ENCODE measurements at places on chromosomes 12 and 14.
A peak's percentile ranks its signal among the peaks of the same experiment; 100 is the strongest.

DNA sequence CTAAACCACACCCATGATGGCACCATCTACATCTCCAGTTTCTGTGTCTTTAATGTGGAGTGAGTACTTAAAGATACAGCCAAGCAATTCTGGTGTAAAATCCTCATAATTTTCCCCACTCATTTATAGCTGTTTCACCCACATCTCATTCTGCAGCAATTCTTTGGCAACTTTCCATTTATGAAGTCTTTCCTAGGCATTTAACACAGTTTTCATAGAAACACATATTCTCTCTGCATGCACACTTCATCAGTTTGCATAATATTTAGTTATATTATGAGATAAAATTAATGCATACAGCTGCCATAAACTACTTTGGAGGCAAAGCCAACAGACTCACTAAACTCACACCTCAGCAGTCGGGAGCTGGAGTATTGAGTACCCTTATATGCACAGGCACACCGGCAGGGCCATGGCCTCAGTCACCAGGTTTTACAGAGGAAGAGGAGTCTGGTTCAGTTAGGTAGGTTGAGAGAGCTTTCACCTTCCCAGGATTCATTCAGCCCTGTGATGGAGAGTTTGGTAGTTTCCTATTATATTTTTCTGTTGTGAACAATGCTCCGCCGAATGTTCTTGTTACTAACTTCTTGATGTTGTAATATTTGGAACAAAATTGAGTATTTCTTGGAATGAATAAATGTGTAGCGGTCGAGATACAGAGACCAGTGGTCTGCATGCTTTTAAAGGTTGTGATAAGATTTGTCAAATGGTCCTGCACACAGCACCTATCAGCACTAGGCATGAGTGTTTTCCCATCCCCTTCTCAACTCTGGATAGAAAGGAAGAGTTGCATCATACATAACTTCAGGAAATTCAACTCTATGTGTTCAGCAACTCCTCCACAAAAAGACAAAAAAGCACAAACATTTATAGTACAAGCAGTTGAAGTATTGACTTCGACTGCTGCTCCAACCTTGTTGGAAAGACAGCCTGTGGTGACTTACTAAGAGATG is 123.5 kb downstream of the TTC8 start:
- no peak for DNase-seq

DNA sequence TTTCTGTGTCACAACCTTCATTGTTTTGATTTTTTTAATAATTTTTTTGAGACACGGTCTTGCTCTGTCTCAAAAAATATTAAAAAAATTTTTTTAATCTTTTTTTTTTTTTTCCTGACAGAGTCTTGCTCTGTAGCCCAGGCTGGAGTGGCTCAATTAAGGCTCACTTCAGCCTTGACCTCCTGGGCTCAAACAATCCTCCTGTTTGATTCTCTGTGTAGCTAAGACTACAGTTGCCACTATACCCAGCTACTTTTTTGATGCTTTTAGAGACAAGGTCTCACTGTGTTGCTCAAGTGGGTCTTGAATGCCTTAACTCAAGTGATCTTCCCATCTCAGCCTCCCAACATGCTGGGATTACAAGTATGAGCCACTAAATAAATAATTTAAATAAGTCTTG is 9.2 kb upstream of the PRH2 start:
- DNase-seq: no peak

DNA sequence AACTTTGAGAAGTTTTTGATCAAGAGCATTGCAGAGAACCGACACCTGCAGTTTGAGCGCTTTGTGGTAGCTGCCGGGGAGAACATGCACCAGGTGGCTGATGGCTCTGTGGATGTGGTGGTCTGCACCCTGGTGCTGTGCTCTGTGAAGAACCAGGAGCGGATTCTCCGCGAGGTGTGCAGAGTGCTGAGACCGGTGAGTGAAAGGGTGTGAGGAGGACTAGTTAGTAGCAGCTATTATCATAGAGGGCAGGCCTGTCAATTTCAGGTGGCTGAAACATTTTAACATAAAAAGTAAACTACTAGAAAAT is 27.0 kb upstream of the HIGD1C start:
- no peak for DNase-seq

- no peak for DNase-seq
These were observed 29.0 kb downstream of the DLK1 start for GRCh38 chr14:100755649-100756048.

DNA sequence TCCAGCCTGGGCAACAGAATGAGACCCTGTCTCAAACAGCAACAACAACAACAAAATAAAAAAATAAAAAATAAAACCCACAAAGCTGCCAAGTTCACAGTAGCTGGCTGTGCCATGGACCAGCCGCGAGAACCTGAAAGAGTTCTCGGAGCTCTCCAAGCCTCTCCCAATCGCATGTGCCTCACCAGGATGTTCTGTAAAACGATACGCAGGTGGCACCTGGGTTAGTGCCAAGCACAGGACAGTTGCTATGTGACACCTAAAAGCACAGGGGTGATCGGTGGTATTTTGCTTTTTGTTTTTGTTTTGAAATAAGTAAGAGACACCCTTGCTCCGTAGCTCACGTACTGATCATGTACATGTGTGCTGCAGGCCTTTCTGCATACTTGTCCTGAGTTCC is 52.4 kb downstream of the RFLNA start:
- DNase-seq: no peak

GRCh38 chr12:122137681-122138080 is 36.3 kb downstream of the IL31 start:
- DNase-seq: no peak

- no peak for DNase-seq
These were observed 32.4 kb upstream of the PLEK2 start for GRCh38 chr14:67444395-67444794.

- DNase-seq: no peak
These were observed 63.0 kb upstream of the BTG1 start for GRCh38 chr12:92208613-92209121.

DNA sequence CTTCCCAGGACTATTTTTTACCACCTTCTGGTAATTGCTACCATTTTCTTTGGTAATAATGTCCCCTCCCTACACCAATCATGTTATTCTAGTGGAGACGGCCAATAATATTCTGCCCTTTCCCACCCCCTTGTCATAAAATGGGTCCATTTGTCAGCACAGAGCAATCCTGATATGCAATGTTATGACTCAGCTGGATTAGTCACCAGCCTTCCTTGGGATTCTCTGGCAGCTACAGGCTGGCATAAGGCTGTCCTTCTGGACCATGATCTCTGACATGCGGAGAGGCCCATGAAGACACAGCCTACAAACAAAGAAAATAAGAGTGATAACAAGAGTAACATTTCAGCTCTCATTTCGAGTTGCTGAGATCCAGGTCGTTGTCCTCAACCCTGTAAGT is 222.0 kb upstream of the CPNE8 start:
- peak; percentile 67 for DNase-seq

GRCh38 chr12:54046809-54047159 is 6.9 kb upstream of the HOXC4 start:
- no peak for DNase-seq

GRCh38 chr14:70602254-70602653 is 1.8 kb upstream of the MED6 start:
- no peak for DNase-seq

GRCh38 chr14:90795744-90796143 is 20.5 kb downstream of the TTC7B start:
- peak; percentile 72 for DNase-seq

GRCh38 chr14:88256997-88257950 is 65.8 kb downstream of the KCNK10 start:
- DNase-seq: no peak

DNA sequence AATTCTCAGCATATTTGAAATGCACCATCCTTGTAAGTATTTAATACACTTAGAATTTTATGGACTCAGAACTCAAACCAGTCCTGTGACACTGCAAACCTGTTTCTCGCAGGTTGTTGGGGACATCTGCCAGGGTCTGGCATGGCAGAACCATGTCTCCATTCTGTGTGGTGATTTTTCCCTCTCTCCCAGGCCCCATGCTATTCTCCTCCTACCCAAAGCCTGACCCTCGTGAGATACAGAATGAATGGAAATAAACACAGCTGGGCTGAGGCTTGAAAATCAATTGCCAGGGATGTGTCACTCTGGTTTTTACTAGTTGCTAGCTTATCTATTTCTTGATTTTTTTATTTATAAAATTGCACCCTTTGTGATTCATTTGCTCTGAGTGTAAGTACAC is 19.8 kb downstream of the TPH2 start:
- DNase-seq: peak; percentile 42

DNA sequence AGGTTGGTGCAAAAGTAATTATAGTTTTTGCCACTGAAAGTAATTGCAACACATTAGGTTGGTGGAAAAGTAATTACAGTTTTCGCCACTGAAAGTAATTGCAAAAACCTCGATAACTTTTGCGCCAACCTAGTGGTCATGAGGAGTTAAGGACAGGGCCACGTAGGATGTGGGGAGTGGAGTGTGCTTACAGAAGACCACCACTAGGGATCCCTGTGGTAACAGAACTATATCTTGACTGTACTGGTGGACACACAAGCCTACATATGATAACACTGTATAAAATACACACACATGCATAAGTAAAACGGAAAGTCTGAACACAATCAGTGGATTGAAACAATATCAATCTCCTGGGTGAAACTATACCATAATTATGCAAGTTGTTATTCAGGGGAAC is 187.4 kb upstream of the ABCD2 start:
- DNase-seq: peak; percentile 9

DNA sequence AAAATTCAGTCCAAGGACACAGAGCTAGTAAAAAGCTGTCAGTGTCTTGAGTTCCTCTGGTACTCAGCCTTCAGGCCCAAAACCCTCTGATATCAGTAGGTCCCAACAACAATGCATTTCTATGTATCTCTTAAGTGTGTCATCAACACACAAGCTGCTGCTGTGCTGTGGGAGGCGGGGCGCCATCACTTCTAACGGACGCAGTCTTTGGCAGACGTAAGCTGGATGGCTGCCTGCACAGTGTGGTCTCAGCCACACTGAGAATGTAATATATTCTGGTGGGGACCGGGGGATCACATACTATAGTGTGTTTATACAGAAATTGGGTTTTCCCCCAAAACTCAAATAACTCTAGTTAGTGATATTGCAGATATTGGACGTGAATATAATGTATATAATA is 123.9 kb downstream of the SUDS3 start:
- DNase-seq: no peak

- no peak for DNase-seq
These were observed 19.9 kb downstream of the FUT8 start for GRCh38 chr14:65432361-65432948.

DNA sequence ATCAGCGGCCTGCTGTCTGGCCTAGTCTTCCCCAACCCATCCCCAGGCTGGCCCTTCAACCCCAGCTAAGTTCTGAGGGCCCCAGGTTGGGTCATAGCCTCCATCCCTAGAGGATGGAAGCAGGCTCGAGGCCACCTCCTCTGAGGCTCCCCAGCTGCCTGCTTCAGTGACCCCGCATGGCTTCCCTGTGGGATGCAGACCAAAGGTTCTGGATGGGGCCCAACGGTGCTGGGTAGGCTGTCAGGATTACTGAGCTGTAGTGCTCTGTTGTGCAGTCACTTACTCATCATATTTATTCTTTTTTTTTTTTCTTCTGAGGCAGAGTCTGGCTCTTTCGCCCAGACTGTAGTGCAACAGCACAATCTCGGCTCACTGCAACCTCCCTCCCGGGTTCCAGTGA is 92.0 kb downstream of the IRF2BPL start:
- DNase-seq: peak; percentile 56

- DNase-seq: no peak
These were observed 593.8 kb downstream of the RPL10L start for GRCh38 chr14:46057799-46058198.

DNA sequence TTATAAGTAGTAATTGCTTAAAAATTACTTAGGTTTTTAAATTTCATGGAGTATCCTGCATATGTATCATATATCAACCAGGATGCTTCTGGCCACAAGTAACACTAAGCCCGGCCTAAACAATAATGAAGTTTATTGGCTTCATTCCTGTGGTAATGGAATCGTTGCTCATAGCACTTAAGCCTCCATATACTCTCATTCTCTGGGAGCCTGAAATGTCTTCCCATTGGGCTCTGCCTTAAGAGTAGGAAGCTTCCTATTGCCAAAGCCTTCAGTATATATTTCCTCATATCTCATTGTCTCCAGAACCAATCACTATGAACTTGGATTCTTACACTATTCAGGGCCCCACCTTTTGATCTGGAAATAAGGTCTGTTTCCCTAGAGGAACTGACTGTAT is 83.8 kb upstream of the DNM1L start:
- DNase-seq: peak; percentile 26

DNA sequence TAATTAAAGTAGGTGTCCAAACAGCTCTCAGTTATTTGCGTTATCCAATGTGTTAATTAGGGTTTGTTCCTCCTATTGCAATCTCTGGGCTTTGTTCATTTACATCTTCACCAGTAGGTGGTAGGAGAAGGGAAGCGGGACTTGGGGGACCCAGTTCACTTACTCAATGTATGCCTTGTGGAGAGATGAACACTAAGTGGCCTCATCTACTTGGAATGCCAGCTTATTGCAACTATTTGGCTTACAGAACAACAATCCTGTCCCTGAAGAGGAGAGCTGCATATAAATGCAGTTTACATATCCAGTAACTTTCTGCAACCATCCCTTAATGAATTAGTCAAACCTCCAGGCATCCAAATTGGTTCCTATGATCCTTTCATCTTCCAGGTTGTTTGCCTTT is 417.1 kb upstream of the CCDC196 start:
- no peak for DNase-seq

GRCh38 chr12:52524898-52525591 is 4.9 kb upstream of the KRT5 start:
- DNase-seq: no peak

All from MG63 (cell line).